ENCODE measurements at places on chromosomes 11 and 22. TPM values are rescaled to one million over a fixed set of nuclear protein-coding genes. Genes with fewer than 3 reads are reported as not detected.

Gene POU2AF3
- total RNA-seq = not detected

Gene WNT7B
- total RNA-seq = not detected

Gene POTEH
- not detected for total RNA-seq

Gene OR10A5
- not detected for total RNA-seq

Gene CD3D
- not detected for total RNA-seq

Gene IRAG1
- total RNA-seq = 4.1 TPM

Gene MTNR1B
- not detected for total RNA-seq

Gene NXPE4
- total RNA-seq = not detected

Gene OR10A2
- total RNA-seq = not detected

Gene CTSD
- total RNA-seq = 192 TPM

Gene ACCSL
- not detected for total RNA-seq

Gene FTH1
- total RNA-seq = 699 TPM

Gene MN1
- total RNA-seq = 0.54 TPM

Gene DRD2
- not detected for total RNA-seq

Gene SHISAL1
- total RNA-seq = under 0.01 TPM

Gene TRPM5
- total RNA-seq = not detected
